ENCODE measurements at places on chromosomes 1 and 21. TPM values are rescaled to one million over a fixed set of nuclear protein-coding genes. Genes with fewer than 3 reads are reported as not detected.
A peak's percentile ranks its signal among the peaks of the same experiment; 100 is the strongest.

Gene GART
- 43.2 TPM for total RNA-seq

Gene SIK1
- 5.0 TPM for total RNA-seq

Gene MTR
- 29.7 TPM for total RNA-seq

Gene KAZN
- total RNA-seq, result 9.9 TPM

Gene SLC9C2
- total RNA-seq, result not detected

GRCh38 chr1:11985171-11985570, 4.9 kb downstream of the MFN2 start:
- no peaks in the 10 kb centered on the region for H3K27me3 ChIP-seq
- peaks cover 82% of the 10 kb centered on the region for H3K36me3 ChIP-seq
- no peak overlapping the region for H3K4me3 ChIP-seq
- DNase-seq, result no peak
- peaks cover 73% of the 10 kb centered on the region for H3K4me1 ChIP-seq

- no peaks in the 10 kb centered on the region for H3K27me3 ChIP-seq
- H3K36me3 ChIP-seq, result no peaks in the 10 kb centered on the region
- no peak overlapping the region for H3K27ac ChIP-seq
- H3K4me3 ChIP-seq, result no peak overlapping the region
Observed at GRCh38 chr1:76395059-76395458, 320.5 kb downstream of the ST6GALNAC3 start.

DNA sequence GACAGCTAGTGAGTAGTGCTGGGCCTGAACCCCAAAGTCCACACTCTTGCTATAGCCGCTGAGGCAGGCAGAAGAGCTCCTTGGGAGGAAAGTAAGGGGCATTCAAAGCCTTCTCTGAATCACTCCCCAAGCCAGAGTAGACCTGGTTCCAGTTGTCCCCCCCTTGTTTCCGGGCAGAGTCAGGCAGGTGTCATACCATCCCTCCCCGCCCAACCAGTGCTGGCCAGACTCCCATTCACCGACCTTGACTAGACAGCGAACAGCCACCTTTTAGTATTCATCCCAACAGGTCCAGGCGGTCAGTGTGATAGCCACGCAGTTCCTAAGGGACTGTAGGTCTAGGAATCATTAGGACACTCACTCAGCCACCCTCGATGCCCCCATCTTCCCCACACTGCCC, 11.8 kb downstream of the CHRNB2 start:
- H3K27ac ChIP-seq, result no peak overlapping the region
- DNase-seq, result no peak
- H3K36me3 ChIP-seq, result peaks cover 22% of the 10 kb centered on the region
- no peak overlapping the region for H3K4me3 ChIP-seq
- H3K4me1 ChIP-seq, result peaks cover 20% of the 10 kb centered on the region

DNA sequence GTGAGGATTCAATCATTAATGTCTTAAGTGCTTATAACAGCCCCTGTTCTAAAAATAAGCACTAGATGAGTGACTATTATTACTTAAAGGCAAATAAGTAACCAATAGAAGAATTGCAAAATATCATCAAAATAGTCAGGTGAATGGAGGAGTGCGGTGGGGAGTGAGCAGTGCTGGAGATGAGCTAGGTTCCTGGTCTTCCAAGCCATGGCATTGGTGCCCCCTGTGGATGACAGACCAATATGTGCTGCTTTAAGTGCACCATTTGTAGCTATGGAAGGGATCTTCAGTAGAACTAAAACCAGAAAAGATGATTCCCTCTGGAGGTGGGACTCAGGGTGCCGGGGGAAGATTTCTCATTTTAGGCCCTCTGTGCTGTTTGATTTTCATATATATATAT, 46.1 kb upstream of the SLC30A1 start:
- no peaks in the 10 kb centered on the region for H3K36me3 ChIP-seq
- H3K27me3 ChIP-seq, result no peaks in the 10 kb centered on the region
- no peak for DNase-seq
- no peak overlapping the region for H3K27ac ChIP-seq
- no peak overlapping the region for H3K4me3 ChIP-seq

DNA sequence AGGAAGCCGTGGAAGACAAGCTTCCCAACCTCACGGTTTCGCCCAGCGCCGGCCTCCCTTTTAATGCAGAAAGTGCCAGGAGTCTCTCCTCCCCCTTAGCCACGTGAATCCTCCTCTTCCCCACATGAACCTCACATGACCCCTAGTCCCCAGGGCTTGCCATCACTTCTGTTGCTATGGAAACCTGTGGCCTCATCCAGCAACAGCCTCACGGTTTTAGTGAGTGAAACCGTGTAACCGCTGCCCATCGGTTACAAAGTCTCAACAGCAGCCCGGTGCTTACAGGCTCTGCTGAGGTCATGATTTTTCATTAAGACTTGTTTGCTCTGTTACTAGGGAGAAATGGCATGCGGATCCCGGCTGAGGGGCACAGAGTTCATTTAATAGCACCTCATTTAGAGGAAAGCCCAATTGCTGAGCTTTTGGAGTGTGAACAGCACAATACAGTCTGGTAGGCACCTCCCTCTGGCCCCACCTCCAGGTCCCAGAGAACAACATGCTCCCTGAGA, 143.2 kb upstream of the BACE2 start:
- H3K36me3 ChIP-seq, result no peaks in the 10 kb centered on the region
- no peaks in the 10 kb centered on the region for H3K27me3 ChIP-seq
- no peak overlapping the region for H3K27ac ChIP-seq
- H3K4me1 ChIP-seq, result no peaks in the 10 kb centered on the region

- no peak for DNase-seq
- H3K27ac ChIP-seq, result no peak overlapping the region
- no peak overlapping the region for H3K4me3 ChIP-seq
- H3K36me3 ChIP-seq, result no peaks in the 10 kb centered on the region
- H3K27me3 ChIP-seq, result no peaks in the 10 kb centered on the region
Observed at GRCh38 chr1:234631721-234632125, 21.7 kb upstream of the IRF2BP2 start.

GRCh38 chr1:209647156-209647555, 5.1 kb downstream of the LAMB3 start:
- no peak overlapping the region for H3K4me3 ChIP-seq
- DNase-seq, result no peak
- no peaks in the 10 kb centered on the region for H3K27me3 ChIP-seq
- no peak overlapping the region for H3K27ac ChIP-seq
- H3K36me3 ChIP-seq, result no peaks in the 10 kb centered on the region
- peaks cover 62% of the 10 kb centered on the region for H3K4me1 ChIP-seq

- H3K27ac ChIP-seq, result no peak overlapping the region
- H3K4me1 ChIP-seq, result no peaks in the 10 kb centered on the region
- no peak overlapping the region for H3K4me3 ChIP-seq
Observed at GRCh38 chr1:116581323-116581885, 10.6 kb upstream of the CD58 start.

GRCh38 chr1:198175423-198176170, 18.8 kb downstream of the NEK7 start:
- H3K36me3 ChIP-seq, result no peaks in the 10 kb centered on the region
- DNase-seq, result no peak
- H3K4me3 ChIP-seq, result no peak overlapping the region
- no peak overlapping the region for H3K27ac ChIP-seq

DNA sequence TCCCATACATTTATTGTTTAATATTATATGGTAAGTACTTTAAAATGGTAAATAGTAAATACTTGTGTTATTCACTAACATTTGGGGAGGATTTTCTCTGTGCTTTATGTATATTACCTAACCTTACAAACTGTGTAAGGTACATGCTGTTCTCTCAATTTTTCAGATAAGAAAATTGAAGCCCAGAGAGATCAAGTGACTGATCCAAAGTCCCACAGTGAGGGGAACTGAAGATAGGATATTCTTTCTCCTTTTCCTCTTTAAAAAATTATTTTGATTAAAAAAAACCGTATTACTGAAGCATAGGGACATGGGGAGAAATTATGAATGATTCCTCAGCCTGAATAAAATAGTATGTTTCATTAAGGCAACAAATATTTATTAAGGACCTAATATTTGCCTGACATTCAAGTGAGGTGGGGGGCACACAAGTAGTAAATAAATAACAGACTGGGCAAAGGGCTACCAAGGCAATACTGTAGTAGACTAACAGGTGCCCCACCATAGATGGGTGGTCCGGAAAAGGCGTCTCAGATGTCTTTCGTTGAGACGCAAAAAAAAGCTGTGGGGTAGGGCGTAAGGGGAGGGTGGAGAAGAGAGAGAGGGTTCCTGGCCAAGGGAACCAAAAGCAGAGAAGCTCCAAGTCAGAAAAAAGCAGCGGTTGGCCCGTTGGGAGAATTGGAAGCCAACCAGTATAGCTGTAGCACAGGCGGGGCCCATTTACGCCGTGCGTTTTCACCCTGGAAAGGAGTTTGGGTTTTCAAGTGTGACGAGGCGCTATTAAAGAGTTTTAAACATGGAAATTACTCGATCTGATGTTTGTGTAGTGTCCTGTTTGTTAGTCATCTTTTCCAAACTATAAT, 944 bp upstream of the AGO3 start:
- peak overlapping the region; percentile 90 for H3K4me3 ChIP-seq
- no peaks in the 10 kb centered on the region for H3K36me3 ChIP-seq
- H3K27me3 ChIP-seq, result no peaks in the 10 kb centered on the region
- H3K4me1 ChIP-seq, result peaks cover 40% of the 10 kb centered on the region
- peak overlapping the region; percentile 99 for H3K27ac ChIP-seq

DNA sequence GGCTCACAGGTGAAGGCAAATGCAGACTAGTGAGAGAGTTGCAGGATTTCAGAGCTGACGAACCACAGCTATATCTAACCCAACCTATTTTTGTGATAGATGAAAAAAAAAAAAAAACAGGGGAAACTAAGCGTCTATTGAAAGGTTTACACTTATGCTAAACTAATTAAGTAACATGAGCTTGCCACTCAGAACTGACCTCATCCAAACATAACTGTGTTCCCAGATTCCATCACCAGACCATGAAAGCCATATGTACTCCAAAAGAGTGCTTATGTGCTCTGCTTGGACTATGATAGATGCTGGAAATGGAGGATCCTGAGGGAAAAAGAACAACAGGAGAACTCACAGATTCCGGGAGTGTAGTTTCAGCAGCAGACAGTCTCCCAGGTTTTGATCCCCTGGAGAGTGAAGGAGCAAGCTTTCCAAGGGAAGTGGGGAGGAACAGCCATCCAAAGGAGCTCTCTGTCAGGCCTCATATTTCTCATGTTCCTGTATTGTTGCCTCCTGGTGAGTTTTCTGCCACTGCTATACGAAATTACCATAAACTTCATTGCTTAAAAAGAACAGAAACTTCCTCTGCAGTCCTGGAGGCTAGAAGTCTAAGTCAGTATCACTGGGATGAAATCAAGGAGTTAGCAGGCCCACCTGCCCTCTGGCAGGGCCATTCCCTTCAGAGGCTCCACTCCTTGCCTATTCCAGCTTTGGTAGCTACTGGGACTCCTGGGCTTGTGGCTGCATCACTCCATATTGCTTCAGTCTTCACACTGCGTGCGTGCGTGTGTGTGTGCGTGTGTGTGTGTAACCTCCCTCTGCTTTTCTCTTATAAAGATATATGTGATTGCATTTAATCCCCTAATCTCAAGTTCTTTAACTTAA, 38.1 kb downstream of the NIBAN1 start:
- DNase-seq, result no peak
- H3K36me3 ChIP-seq, result peaks cover 12% of the 10 kb centered on the region
- peaks cover 44% of the 10 kb centered on the region for H3K4me1 ChIP-seq

- no peaks in the 10 kb centered on the region for H3K36me3 ChIP-seq
- no peak overlapping the region for H3K4me3 ChIP-seq
- no peak for DNase-seq
Observed at GRCh38 chr1:201061049-201061448, 37.5 kb upstream of the KIF21B start.

- H3K27ac ChIP-seq, result no peak overlapping the region
- H3K4me3 ChIP-seq, result no peak overlapping the region
- H3K27me3 ChIP-seq, result no peaks in the 10 kb centered on the region
Observed at GRCh38 chr1:201309416-201309815, 26.1 kb downstream of the PKP1 start.

GRCh38 chr1:186289943-186290545, 85.0 kb downstream of the TPR start:
- H3K27me3 ChIP-seq, result no peaks in the 10 kb centered on the region
- no peak for DNase-seq
- no peaks in the 10 kb centered on the region for H3K4me1 ChIP-seq
- no peaks in the 10 kb centered on the region for H3K36me3 ChIP-seq
- H3K27ac ChIP-seq, result no peak overlapping the region

DNA sequence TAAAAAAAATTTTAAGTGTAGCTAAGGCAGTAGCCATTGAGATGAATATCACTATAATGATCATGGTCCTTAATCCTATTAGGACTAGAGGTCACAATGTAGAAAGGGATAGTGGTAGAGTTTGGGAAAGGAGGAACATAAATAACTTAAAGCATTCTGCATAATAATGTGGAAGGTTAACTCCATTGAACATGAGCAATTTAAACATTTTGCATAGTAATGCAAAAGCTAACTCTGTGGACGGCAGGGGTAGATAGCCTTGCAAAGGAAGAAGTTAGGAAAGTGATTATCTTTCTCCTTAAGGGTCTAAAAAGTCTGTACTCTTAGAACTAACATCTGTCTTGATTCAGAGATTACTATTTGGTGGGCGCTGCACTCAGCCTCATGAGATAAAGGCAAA, 39.0 kb upstream of the DENND1B start:
- H3K27me3 ChIP-seq, result no peaks in the 10 kb centered on the region
- DNase-seq, result no peak
- H3K27ac ChIP-seq, result no peak overlapping the region
- no peak overlapping the region for H3K4me3 ChIP-seq

- no peak overlapping the region for H3K4me3 ChIP-seq
- no peaks in the 10 kb centered on the region for H3K27me3 ChIP-seq
- DNase-seq, result no peak
- no peaks in the 10 kb centered on the region for H3K4me1 ChIP-seq
- no peak overlapping the region for H3K27ac ChIP-seq
Observed at GRCh38 chr1:91335603-91336002, 69.0 kb downstream of the HFM1 start.

- no peak overlapping the region for H3K4me3 ChIP-seq
- no peaks in the 10 kb centered on the region for H3K27me3 ChIP-seq
- no peak for DNase-seq
- no peak overlapping the region for H3K27ac ChIP-seq
- no peaks in the 10 kb centered on the region for H3K4me1 ChIP-seq
Observed at GRCh38 chr1:170776252-170776651, 112.3 kb downstream of the PRRX1 start.

- DNase-seq, result no peak
- no peak overlapping the region for H3K27ac ChIP-seq
- H3K4me3 ChIP-seq, result no peak overlapping the region
- H3K4me1 ChIP-seq, result no peaks in the 10 kb centered on the region
- no peaks in the 10 kb centered on the region for H3K27me3 ChIP-seq
Observed at GRCh38 chr1:175514387-175514953, 228.9 kb downstream of the TNR start.

GRCh38 chr1:25129380-25129779, 102.9 kb downstream of the SYF2 start:
- no peak overlapping the region for H3K27ac ChIP-seq
- no peak for DNase-seq
- no peaks in the 10 kb centered on the region for H3K36me3 ChIP-seq
- H3K4me3 ChIP-seq, result no peak overlapping the region
- H3K4me1 ChIP-seq, result no peaks in the 10 kb centered on the region

Measured in esophagus muscularis mucosa (tissue), 4 donors.